Activated CD4-positive, CD25-positive, alpha-beta regulatory T cell (primary cell): ENCODE measurements at places on chromosomes 16 and 17.

DNA sequence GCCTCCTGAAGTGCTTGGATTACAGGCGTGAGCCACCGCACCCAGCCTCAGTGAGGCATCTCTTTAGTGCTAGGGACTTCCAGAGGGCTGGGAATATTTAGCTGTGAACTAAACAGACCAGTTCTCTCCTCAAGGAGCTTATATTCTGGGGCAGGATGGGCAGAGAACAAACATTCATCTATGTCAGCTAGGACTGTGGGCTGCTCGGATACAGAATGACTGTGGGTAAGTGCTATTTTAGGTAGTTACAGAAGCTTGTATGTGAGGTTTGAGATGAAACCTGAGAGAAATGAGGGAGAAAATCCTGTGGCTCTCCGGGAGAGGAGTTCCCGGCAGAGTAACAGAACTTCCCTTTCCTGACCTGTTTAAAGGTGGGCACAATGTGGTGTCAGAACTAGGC is 6.2 kb upstream of the INPP5K start:
- no peak for DNase-seq

GRCh38 chr17:43094129-43094835 is 30.9 kb downstream of the BRCA1 start:
- DNase-seq = no peak

- DNase-seq = peak; percentile 41
Observed at GRCh38 chr17:1203111-1203966, 23.6 kb upstream of the ABR start.

DNA sequence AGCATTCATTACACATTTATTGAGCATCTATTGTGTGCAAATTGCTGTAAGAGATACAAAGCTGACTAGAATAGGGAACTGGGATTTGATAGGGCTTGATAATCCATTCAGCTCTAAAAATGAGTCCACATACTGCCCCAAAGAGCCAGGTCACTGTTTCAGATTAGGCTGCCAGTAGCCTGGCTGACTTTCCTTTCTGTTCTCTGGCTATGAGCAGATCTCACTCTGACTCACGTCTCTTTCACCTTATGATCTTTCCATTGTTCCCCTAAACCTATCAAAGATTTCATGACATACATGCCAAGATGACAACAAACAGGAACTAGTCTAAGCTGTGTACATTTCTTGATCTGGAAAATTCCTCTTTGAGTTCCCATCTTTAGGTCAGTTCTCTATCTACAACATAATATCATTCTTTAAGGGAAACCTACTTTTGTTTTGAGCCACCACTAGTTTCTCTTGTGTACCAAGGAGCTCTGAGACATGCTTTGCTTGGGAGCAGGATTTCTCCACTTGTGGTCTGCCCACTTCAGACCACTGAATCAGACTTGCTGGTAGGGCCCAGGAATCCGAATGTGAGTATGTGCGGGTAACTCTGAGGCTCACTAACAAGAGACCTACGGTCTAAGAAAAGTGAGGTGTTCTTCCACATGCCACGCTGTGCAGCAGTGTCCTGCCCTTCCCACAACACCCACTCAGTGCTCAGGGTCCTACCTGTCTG is 40.9 kb upstream of the ICAM2 start:
- no peak for DNase-seq

- no peak for DNase-seq
Observed at GRCh38 chr16:56670620-56670934, 963 bp downstream of the MT1H start.

DNA sequence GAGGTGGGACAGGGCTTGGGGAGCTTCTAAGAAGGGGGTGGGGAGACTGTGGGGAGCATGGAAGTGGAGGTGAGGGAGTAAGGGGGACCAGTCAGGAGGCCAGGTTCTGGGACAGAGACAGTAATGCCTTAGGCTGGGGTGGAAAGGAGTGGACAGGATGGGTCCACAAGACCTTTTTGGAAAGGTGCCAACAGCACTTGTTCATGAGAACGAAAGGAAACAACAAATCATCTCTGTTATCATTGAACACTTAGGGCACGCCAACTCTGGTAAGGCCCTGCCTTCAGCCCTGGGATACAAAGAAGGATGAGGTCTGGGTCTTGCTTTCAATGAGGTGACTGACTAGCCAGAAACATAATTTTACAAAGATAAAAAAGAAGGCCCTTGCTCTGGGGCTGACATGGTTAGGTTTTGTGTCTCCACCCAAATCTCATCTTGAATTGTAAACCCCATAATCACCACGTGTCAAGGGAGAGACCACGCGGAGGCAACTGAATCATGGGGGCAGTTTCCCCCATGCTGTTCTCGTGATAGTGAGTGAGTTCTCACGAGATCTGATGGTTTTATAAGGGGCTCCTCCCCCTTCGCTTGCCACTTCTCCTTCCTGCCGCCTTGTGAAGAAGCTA is 113.8 kb downstream of the SLC39A11 start:
- DNase-seq = no peak

DNA sequence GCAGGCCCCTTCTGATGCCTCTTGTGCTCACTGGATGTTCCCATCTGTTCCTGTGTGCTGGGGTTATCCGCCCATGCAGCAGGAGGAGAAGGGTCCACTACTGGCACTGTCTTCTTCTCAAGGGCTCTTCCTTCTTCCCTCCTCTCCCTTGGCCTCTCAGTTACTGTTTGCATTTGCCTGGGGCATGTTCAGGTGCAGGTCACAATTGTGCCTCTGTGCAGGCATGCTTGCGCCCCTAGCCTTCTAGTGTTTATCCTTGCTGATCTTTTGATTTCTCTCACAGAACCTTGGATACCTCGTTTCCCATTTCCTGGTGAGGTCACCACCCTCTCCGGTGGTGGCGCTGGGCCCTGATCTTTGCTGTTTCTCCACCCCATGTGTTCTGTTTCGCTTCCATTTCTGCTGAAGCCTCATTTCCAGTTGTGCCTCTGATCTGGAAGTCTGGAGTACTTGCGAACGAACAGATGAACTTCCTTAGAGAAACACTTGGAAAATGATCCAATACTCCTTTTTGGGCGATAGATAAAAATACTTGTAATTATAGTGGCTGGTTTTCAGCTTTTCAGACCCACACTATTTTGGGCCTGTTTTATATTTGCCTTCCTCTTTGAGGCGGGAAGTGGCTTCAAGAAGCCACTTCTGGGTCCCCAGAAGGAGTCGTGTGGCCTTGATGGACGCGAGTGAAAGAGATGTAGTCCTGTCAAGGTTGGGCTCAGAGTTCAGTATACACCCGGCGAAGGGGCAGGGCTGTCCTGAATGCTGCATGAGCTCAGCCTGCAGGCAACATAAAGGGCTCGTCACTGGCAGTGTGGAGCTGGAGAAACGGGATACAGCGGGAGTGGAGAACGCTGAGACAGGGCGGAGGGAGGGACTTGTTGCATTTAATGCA is 312.9 kb downstream of the SNX29 start:
- no peak for DNase-seq

- DNase-seq = no peak
Observed at GRCh38 chr16:27326738-27327585, 13.2 kb downstream of the IL4R start.

DNA sequence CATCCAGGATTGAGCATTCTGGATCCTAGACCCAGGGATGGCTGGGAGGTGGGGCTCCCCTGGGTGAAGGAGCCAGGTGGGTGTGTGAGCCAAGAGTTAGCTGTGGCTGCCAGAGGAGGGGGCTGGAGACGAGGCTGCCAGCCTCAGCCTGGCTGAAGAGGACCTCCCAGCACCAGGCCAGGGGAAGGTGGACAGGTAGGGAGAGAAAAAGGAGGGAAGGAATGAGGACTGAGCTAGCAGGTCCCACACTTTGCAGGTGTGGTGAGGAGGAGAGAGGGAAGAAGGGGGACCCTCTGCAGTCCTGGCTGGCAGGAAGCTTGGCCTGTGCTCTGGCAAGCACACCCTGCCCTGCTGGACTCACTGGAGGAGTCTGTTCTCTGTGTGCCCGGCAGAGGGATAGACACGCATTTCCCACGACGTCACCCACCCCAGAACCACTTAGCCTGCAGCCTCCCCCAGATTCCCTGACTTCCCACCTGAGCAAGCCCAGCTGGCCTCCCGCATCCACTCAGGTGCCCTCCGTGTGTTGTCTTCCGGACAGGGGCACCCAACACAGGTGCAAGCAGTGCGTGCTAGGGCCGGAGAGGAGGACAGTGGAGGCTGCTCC is 42.0 kb downstream of the SOCS3 start:
- DNase-seq = no peak

- no peak for DNase-seq
Observed at GRCh38 chr16:48091117-48091516, 64.7 kb downstream of the ABCC12 start.

DNA sequence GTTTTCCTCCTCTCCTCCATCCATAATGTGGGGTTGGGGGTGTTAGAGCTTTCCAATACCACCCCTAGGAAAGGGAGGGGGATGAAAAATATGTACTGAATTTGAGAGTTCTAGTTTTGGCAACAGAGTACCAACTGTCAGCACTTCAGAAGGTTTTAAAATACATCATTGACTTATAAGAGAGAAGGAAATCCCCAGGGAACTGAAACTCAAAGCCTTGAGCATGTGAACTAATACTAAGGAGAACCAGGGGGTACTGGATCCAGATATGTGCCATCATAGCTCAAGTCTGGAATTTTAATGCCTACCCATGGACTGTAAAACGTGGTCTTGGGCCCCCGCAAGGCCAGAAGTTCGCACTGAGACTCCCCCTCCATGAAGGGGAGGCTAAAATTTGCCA is 15.8 kb downstream of the CACNG5 start:
- no peak for DNase-seq

DNA sequence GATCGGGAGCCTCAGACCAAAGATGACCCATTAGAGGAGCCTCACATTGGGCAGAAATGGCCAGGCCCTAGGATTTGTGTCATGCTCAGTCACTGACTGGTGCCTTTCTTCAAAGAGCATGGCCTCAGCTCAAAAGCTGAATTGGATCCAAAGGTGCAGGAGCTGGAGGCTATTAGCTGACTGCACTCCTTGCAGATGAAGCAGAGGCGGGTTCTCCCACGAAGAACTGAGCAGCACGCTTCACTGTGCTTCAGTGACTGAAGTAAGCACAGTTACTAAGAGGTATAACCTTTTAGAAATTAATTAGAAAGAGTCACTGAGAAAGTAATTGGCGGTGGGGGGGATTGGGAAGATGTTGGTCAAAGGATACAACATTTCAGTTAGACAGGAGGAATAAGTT is 18.7 kb upstream of the COX10 start:
- no peak for DNase-seq

GRCh38 chr17:58006560-58006923 is 504 bp downstream of the SRSF1 start:
- DNase-seq = peak; percentile 40
